ENCODE measurements at places on chromosomes 5 and 9.

- no peak for DNase-seq
Measured at GRCh38 chr9:136058801-136059302, 36.2 kb downstream of the NACC2 start.

- no peak for DNase-seq
Measured at GRCh38 chr9:70658765-70659164, 244.3 kb upstream of the KLF9 start.

DNA sequence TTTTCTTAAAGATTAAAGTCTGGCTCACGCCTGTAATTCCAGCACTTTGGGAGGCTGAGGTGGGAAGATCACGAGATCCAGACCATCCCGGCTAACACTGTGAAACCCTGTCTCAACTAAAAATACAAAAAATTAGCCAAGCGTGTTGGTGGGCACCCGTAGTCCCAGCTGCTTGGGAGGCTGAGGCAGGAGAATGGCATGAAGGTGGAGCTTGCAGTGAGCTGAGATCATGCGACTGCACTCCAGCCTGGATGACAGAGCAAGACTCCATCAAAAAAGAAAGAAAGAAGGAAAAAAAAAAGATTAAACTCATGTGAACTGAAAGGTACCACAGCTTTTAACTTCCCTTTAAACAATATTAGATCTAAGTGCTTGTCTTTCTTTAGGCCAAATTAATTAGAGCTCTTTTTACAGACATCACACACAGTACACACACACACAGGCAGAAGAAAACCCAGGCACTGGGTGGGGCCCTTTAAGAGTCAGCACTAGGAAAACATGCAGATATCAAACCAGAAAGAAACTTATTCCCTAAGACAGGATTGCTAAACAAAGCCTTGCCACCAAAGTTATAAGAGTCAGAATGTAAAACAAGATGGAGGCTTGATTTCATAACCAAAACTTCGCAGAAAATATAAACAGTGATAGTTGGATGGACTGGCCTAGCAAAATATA lies 29.3 kb upstream of the UHRF2 start:
- no peak for DNase-seq

DNA sequence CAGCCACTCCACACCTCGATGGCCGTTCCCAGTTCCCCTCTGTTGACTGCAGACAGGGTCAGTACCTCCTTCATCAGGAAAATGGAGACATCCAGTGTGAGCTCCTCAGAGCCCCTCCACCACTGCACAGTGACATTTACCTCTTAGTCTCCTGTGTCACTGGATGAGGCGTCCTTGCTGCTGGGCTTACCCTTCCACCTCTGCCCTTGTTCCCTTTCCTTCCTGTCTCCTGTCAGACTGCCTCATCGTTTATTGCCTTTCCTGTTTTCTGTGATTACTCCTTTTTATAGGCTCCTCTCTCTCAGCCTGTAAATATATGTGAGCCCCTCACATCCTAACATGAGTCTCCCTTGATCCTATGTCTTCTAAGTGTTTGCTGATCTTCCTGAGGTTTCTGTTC lies 23.2 kb upstream of the SPTAN1 start:
- no peak for DNase-seq
